ENCODE measurements at places on chromosomes 13 and 19. TPM values are rescaled to one million over a fixed set of nuclear protein-coding genes. Genes with fewer than 3 reads are reported as not detected.

TMEM221 gene
- 1.3 TPM for polyA plus RNA-seq

LHFPL6 gene
- polyA plus RNA-seq, result 26.4 TPM

SYNE4 gene
- polyA plus RNA-seq, result 0.81 TPM

SIGLEC12 gene
- 0.51 TPM for polyA plus RNA-seq

MAG gene
- polyA plus RNA-seq, result 311 TPM

INSL3 gene
- polyA plus RNA-seq, result 0.66 TPM

ZNF844 gene
- 4.1 TPM for polyA plus RNA-seq

POLR1G gene
- polyA plus RNA-seq, result 4.9 TPM

DCLK1 gene
- polyA plus RNA-seq, result 12.6 TPM

TSSK6 gene
- 2.7 TPM for polyA plus RNA-seq

HNRNPL gene
- polyA plus RNA-seq, result 465 TPM

ZNF208 gene
- polyA plus RNA-seq, result 1.2 TPM

ZNF792 gene
- 0.31 TPM for polyA plus RNA-seq

PTGER1 gene
- polyA plus RNA-seq, result 1.5 TPM

ZNF546 gene
- polyA plus RNA-seq, result 0.29 TPM

CERS1 gene
- polyA plus RNA-seq, result 104 TPM

TMPRSS9 gene
- polyA plus RNA-seq, result 0.15 TPM

ACER1 gene
- polyA plus RNA-seq, result not detected

All from brain (organoid and tissue), 16 donors.